ENCODE measurements at places on chromosomes 13 and 19. TPM values are rescaled to one million over a fixed set of nuclear protein-coding genes. Genes with fewer than 3 reads are reported as not detected.

The GPC5 gene
- total RNA-seq = not detected

The KLK4 gene
- not detected for total RNA-seq

The SIGLEC12 gene
- total RNA-seq = not detected

The FCER2 gene
- not detected for total RNA-seq

The IGFL2 gene
- total RNA-seq = 1.3 TPM

The DCT gene
- total RNA-seq = 0.07 TPM

The SMIM24 gene
- total RNA-seq = not detected

The SLC10A2 gene
- total RNA-seq = not detected

The TNFSF9 gene
- total RNA-seq = 6.2 TPM

The MISP3 gene
- 0.54 TPM for total RNA-seq

The NLRP4 gene
- not detected for total RNA-seq

The LHB gene
- total RNA-seq = not detected

The CD37 gene
- total RNA-seq = not detected

The PTH2 gene
- not detected for total RNA-seq

The ZNF440 gene
- total RNA-seq = 3.5 TPM

The CFAP97D2 gene
- not detected for total RNA-seq

The KLK13 gene
- not detected for total RNA-seq

The JUNB gene
- total RNA-seq = 86.4 TPM

The LGALS7B gene
- total RNA-seq = 2.6 TPM

The SBK2 gene
- total RNA-seq = not detected

The MYO1F gene
- total RNA-seq = 0.27 TPM

The IGFL1 gene
- not detected for total RNA-seq

The ARHGEF18 gene
- total RNA-seq = 31.5 TPM

The ZNF429 gene
- total RNA-seq = 4.0 TPM

The PPM1N gene
- total RNA-seq = 0.42 TPM

The PABPC3 gene
- total RNA-seq = 0.96 TPM

The VN1R2 gene
- total RNA-seq = not detected

The PLIN5 gene
- not detected for total RNA-seq

The SCEL gene
- 1.3 TPM for total RNA-seq
